Activated CD4-positive, alpha-beta T cell treated with anti-CD3 and anti-CD28 coated beads for 1 hour (primary cell): ENCODE measurements at places on chromosomes 4 and X.

GRCh38 chrX:124086411-124086810, 124.9 kb downstream of the STAG2 start:
- DNase-seq, result no peak

- DNase-seq, result no peak
Measured at GRCh38 chr4:57162499-57163019, 52.4 kb upstream of the IGFBP7 start.

DNA sequence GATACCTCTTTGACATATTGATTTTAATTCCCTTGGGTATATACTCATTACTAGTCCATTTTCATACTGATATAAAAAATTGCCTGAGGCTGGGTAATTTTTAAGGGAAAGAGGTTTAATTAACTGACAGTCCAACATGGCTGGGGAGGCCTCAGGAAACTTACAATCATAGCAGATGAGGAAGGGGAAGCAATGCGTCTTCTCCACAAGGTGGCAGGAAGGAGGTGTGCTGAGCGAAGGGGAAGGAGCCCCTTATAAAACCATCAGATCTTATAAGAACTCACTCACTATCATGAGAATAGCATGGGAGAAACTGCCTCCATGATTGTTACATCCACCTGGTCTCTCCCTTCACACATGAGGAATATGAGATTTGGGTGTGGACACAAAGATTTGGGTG, 42.4 kb downstream of the MSX1 start:
- DNase-seq, result no peak

DNA sequence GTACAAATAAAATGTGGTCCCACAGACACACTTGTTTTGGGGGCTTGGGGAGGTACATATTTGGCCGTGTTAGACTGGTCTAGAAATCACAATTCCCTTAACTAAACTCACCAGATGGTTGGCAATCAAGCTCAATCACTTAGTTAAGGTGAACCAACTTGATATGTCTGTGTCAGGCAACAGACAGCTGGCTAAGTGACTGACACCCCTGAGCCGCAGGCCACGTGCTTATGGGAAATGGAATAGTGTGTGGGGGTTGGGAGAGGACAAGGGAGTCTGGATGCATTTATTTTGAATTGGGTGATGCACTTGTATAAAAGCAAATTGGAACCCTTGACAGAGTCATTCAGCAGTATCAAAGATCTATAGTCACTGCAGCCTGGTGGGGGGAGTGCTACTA, 209.0 kb downstream of the HS6ST2 start:
- no peak for DNase-seq

GRCh38 chrX:101931136-101931487, 715 bp downstream of the ZMAT1 start:
- DNase-seq, result no peak

DNA sequence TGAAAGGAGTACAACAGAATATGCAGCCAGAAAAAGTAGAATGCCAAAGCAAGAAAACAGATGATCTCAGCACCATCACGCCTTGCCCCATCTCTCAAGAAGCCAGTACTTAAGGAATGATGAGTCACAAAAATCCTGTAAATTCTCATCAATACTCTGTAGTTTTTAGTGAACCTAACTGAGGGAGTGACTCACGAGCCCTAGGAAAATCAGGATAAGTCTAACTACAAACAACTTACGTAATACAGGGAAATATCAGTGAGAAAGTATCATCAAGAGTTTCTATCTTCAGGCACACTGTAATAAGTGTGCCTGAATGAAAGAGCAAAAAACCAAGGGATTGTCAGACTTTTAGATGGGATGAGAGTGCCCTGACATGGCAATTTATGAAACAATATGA, 644.4 kb downstream of the STPG2 start:
- DNase-seq, result no peak

- no peak for DNase-seq
Measured at GRCh38 chrX:42708222-42708621, 69.7 kb downstream of the PPP1R2C start.

- DNase-seq, result no peak
Measured at GRCh38 chr4:33369446-33369845, 2649.3 kb downstream of the PCDH7 start.

DNA sequence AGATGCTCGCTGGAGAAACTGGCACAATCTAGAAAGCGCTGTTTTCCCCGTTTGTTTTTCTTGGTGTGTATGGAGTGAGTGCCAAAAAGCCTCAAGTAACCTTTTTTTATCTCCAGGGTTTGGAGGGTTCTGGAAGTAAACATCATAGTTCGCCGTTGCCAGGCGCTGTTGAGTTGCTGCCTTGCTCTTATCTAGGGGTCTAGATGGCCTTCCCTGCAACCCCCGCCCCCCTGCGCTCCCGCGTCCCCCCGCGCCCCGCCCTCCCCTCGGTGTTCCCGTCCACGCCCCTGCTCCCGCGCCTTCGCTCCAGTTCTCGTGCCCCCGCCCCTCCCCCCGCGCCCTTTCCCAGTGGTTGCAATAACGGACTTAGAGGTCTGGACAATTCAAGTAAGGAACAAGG, 555 bp upstream of the GCNA start:
- DNase-seq, result no peak

GRCh38 chrX:39667191-39667590, 430.6 kb downstream of the BCOR start:
- DNase-seq, result no peak

GRCh38 chrX:132401935-132402334, 86.9 kb downstream of the MBNL3 start:
- no peak for DNase-seq

GRCh38 chrX:3582451-3582850, 131.0 kb downstream of the PRKX start:
- DNase-seq, result no peak

DNA sequence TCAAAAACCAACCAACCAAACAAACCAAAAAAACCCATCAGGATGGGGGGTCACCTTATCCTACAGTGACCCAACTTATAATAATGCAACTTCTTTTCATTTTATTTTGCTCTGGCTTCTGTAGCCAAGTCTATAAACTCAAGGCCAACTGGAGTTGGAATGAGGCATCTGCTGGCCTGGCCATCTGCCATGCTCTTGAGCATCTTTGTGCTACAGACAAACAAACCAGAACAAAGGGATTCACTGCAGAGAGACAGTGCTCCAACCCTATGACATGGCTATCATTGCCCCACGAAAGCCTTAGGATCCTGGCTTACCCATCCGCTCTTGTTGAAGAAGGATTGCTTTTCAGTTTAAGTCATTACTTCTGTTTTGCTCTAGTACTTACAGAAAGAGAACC, 49.2 kb upstream of the SCRG1 start:
- no peak for DNase-seq

DNA sequence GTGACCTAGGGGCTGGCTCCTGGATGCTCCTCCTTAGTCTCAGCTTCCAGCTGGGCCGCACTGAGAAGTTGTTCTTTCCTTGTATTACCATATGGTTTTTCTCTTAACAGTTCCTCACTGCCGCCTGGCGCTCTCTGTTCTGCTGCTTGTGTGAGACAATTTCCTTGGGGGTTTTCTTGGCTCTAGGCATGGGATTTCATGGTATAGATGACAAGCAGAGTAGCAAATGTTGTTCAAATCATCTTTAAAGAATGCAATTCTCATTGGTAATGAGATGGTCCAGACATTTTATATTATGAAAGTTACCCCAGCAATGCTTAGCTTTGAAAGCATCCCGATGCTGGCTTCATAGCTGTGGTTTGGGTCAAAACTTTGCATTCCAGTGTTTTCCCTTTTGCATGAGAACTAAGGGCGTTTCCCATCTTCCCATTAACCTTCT, 37.6 kb downstream of the SEPTIN11 start:
- DNase-seq, result no peak

- no peak for DNase-seq
Measured at GRCh38 chr4:140135529-140136088, 18.4 kb downstream of the MAML3 start.

DNA sequence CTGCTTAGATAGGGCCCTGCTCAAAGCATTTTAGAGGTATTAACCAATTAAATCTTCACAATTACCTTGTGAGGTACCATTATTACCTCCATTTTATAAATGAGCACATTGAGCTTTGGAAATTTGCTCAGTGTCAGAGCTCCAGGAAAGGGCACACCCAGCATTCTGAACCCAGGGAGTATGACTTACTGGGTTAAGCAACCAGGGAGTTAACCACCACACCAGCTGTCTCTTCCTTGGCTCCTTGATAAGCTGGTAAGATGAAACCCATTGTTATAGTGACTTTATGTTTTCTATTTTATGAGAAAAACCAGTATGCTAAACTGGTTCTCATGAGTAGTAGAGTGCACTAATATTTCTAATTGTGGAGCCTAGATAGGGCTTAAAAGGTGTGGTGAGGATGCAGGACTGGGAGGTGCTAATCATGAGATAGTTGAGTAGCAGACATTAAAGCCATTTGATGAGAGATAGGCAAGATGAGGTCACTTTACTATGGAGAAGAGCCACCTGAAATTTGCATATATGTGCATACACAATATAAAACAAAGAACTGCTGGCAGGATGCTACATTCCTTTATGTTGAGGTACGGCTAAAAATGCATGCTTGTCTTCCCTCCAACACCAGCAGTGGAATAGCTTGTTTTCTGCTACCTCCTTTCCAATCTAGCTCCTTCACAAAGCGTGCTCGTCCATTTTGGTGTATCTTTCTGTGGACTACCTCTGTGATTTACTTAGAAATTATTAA, 556.1 kb downstream of the SPRY1 start:
- DNase-seq, result no peak

DNA sequence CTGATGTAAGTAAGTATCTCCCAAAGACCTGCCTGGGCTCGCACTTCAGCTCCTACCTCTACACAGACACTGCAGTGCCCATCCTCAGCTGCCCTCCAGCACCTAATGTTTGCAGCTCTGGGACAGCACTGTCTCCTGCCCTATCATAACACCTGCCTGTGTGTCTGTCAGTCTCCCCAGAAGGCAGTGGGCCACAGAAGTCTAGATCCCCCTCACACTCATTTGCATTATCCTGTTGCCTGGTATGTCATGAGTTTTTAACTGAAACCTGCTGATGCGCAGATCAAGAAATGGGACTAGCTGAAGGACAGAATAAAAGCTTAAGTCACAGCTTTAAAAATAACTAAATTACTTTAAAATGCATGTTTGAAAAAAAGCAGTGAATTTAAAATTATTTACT, 43.0 kb downstream of the LRP2BP start:
- DNase-seq, result no peak

- DNase-seq, result no peak
Measured at GRCh38 chrX:74286950-74287740, 16.8 kb upstream of the ZCCHC13 start.

DNA sequence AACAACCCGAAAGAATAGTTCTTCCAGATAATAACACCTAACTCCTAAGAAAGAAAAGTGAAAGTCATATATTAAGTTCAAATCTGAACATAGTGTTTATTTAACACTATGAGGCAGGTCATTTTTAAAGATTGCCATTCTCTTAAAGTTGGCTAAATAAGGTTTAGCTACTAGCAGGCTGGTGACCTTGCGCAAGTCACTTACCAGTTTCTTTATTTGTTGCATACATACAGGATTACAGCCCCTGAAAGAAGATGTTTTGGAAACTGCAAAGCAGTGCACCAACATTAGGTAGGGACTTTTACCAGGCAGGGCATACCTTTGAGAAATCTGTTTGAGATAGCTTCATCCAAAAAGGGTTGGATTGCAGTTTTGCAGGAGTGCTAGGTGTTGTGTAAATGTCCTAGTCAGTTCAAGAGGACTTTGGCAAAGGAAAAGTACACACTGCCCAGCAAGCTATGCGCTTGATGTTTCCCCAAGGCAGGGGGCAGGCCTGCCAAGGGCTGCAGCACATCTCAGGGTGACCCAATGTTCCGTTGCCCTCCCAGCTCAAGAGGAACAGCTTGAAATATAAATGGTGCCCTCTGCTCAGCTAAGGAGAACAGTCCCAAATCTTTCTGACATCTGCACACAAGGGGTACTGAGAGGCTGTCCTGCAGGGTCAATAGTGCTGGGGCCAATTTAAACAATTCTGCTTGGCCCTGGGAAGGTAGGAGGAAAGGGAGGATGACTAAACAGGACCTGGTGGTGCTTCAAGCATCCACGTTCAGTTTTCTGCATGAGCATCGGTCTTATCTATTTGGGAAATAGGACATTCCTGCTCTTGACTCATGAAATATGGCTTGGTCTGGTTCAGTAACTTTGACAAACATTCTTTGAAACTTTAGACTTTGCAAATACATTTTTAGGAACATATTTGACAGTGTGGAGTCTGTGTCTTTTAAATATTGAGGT, 130.8 kb downstream of the COL4A6 start:
- DNase-seq, result no peak

DNA sequence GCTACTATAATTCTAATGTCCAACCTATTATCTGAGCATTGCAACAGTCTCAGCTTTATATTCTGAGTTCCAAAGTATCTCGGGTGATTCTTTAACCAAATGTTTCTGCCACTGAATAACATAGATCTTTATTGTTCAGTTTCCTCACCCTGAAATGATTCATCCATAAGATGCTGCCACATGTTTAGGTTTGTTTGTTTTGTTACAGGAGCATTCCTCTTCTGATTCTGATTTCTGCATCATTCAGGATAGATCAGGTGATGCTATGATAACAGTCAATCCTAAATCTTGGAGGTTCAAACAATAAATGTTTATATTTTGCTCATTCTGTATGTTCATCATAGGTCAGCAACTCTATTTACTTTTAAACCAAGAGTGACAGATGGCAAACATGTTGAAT, 927.6 kb downstream of the PCDH7 start:
- DNase-seq, result no peak

GRCh38 chr4:26308568-26308967, 12.2 kb upstream of the RBPJ start:
- no peak for DNase-seq

GRCh38 chrX:19747652-19748610, 139.5 kb downstream of the SH3KBP1 start:
- DNase-seq, result peak; percentile 59

- DNase-seq, result no peak
Measured at GRCh38 chr4:77905651-77906263, 43.1 kb downstream of the MRPL1 start.

DNA sequence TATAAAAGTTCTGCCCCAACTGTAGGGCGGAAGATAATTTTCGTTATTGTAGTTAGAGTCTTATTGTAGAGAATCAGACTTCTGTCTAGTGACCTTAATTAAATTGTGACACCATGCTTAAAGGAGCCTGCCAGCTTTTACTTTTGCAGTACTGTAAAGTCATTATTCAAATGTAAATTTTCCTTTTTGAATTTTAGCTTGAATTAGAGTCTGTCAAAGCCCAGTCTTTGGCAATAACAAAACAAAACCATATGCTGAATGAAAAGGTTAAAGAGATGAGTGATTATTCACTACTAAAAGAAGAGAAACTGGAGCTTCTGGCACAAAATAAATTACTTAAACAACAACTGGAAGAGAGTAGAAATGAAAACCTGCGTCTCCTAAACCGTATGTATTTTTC, 21.8 kb downstream of the OFD1 start:
- no peak for DNase-seq

GRCh38 chrX:71096760-71097032, 1.0 kb downstream of the FOXO4 start:
- no peak for DNase-seq

DNA sequence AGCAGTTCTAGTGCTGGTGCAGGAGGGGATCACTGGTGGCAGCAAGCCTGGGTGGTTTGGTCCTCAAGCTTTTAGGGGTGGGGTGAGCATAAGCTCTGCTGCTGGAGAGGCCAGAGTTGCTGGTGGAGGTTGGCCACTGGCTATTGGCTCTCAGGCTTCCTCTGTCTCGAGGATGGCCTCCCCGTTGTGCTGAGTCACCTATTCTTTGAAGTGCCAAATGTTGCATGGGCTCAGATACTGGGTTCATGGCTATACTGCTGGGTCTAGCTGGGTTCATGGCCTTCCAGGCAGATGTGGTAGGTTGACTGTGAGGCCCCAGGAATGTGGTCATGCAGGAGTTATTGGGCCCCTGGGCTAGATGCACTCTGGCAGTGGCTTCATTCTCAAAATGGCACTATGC, 466.3 kb downstream of the NAF1 start:
- no peak for DNase-seq

GRCh38 chr4:113921089-113921794, 58.2 kb downstream of the ARSJ start:
- DNase-seq, result no peak
